ENCODE measurements at places on chromosomes 5 and 9. TPM values are rescaled to one million over a fixed set of nuclear protein-coding genes. Genes with fewer than 3 reads are reported as not detected.

SWI5 gene
- 18.8 TPM for total RNA-seq

GFI1B gene
- not detected for total RNA-seq

HMCN2 gene
- total RNA-seq: 0.26 TPM

PCDHGA6 gene
- total RNA-seq: 0.80 TPM

FBP2 gene
- not detected for total RNA-seq

NDUFS4 gene
- 62.7 TPM for total RNA-seq

SH3PXD2B gene
- total RNA-seq: 72.4 TPM

ELAVL2 gene
- total RNA-seq: 1.7 TPM

FOXI1 gene
- not detected for total RNA-seq

SLC36A2 gene
- not detected for total RNA-seq

PCDHGA3 gene
- total RNA-seq: 0.80 TPM

PCDHGC4 gene
- 3.0 TPM for total RNA-seq

DOLK gene
- 16.3 TPM for total RNA-seq

CBY3 gene
- total RNA-seq: not detected

FREM1 gene
- 11.4 TPM for total RNA-seq

PTAR1 gene
- 66.0 TPM for total RNA-seq

ALDH1A1 gene
- total RNA-seq: 188 TPM

All from progenitor cell of endocrine pancreas (in vitro differentiated cells).